ENCODE measurements at places on chromosomes 16 and 17.

DNA sequence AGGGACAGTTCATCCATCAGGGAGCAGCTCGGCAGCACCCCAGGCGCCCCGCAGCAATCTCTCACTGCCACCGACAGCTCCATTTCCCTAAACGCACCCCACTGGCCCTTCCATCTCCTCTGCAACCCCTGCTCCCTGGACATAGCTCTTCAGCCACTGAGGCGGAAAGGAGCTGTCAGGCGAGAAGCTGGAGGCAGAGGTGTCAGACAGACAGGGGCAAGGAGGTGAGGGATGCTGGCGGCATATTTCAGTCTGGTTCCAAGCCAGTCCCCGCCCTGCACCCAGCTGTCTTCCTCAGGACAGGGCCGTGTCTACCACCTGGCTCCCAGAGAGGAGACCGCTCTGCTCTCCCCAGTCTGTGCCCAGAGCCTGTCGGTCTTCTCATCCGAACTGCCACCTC is 9.7 kb downstream of the ACLY start:
- no peak for DNase-seq

GRCh38 chr16:66028510-66029216 is 337.8 kb upstream of the CDH5 start:
- no peak for DNase-seq

DNA sequence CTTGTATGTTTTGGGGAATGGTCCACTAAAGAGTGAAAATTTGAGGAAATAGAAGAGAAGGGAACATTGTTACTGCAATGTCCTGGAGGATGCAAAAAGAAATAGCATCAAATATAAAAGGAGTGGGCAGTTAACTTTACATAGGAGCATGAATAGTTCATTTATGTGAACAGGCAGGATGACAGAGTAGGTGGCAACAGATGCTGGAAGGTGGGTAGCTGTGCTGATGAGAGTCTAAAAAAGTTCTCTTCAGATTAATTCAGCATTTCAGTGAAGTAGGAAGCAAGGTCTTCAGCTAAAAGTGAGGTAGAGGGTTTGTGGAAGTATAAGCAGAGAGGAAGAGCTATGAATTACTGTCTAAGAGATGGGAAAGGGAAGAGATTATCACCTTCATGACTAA is 276.5 kb downstream of the KIF2B start:
- DNase-seq = no peak

GRCh38 chr16:72036098-72036497 is 18.2 kb upstream of the HP start:
- DNase-seq = no peak

DNA sequence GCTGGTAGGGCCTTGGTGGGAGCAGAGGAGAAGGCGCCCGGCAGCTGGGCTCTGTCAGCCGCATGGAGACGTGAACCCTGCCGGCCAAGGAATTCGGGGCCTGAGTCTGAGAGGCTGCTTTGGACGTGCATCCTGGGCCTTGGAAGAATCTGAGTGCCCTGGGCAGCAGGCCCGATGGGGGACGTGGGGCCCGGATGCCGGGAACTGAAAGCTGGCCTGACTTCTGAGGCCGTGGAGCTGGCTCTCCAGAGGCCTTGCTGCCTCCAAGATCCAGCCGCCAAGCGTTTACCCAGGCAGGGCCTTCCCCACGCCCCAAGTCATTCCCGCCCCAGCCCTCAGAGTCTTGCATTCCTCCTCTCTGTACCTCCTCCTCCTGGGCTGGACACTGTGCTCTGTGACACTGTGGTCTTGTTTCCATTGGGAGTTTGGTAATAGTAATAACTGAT is 37.2 kb downstream of the NKD1 start:
- DNase-seq = no peak

DNA sequence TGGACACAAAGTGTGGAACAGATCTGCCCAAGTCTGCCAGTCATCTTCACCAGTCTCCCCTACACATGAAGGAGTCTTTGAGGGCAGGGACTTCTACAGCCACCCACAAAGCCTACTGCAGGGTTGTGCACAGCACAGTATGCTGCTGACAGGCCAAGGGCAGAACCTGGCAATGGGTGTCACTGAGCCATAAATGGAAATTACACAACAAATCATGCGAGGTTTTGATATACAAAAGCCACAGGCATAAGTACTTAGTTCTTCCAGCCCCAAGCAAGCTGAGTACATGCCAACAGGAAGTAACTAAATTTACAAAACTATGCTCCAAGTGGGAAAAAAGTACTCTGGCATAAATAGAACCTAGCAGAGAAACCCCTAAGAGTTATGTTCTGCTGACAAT is 7.8 kb upstream of the PSMC3IP start:
- DNase-seq = no peak

- DNase-seq = no peak
These were observed 75.6 kb upstream of the LGALS9 start for GRCh38 chr17:27555339-27555738.

- DNase-seq = no peak
These were observed at the start of gene SHISA9 for GRCh38 chr16:12901597-12902461. Gene SHISA9 (plus strand): TSS chr16:12901598.

DNA sequence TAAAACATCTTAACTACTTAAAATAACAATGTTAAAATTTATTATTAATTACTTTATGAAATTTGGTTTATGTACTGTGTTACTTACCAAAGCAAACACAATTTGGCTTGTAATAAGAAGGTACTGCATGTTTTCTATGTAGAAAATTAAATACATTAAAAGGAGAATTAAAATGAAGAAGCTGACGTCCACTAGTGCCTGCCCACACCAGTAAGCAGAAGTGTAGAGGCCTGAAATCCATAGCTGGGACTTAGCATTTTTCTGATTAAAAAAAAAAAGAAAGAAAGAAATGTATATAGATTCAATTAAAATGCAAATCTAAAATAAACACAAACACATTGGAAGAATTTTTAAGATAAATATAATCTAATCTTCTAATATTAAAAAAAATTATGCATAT is 35.8 kb upstream of the ABCA9 start:
- DNase-seq = no peak

DNA sequence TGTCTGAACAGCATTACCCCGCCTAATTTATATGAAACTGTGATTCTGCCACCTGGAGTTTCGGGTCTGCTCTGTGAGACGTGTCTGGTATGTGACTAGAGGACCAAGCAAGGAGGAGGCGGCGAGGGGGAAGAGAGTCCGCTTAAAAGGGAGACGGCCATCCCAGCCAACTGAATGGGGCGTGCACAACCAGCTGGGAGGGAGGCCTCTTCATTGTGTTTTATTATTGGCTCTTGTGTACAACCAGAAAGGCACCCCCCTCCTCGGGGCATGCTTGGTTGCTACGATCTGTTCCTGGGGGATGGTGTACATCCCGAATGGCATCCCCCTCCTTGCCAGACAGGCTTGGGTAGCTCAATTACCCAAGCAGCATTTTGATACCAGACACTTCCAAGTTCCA is 384.5 kb upstream of the SALL1 start:
- DNase-seq = no peak

GRCh38 chr17:47964856-47965255 is 6.1 kb upstream of the CDK5RAP3 start:
- DNase-seq = no peak

All from stimulated activated CD8-positive, alpha-beta memory T cell treated with anti-CD3 and anti-CD28 coated beads, Interleukin-12 subunit alpha, Interleukin-12 subunit beta, amount 100 ng/mL, for 4 hours (primary cell).